Vagina (tissue), 2 donors: ENCODE measurements at places on chromosomes 1 and 21.

DNA sequence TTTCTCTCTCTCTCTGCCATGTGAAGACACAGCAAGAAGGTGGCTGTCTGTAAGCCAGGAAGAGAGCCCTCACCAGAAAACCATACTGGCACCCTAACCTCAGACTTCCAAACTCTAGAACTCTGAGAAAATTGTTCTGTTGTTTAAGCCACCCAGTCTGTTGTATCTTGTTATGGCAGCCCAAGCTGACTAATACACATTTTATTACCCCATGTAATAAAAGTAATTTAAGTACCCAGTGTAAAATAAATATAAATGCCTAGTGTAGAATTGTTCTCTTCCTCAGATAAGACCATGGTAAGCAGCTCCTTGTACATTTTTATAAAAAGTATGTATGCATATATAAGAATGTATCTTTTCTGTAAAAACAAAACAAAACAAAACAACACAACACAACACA, 119.7 kb downstream of the DTL start:
- DNase-seq = no peak
- no peaks in the 10 kb centered on the region for H3K36me3 ChIP-seq
- no peaks in the 10 kb centered on the region for H3K4me1 ChIP-seq
- H3K27ac ChIP-seq = no peak overlapping the region

DNA sequence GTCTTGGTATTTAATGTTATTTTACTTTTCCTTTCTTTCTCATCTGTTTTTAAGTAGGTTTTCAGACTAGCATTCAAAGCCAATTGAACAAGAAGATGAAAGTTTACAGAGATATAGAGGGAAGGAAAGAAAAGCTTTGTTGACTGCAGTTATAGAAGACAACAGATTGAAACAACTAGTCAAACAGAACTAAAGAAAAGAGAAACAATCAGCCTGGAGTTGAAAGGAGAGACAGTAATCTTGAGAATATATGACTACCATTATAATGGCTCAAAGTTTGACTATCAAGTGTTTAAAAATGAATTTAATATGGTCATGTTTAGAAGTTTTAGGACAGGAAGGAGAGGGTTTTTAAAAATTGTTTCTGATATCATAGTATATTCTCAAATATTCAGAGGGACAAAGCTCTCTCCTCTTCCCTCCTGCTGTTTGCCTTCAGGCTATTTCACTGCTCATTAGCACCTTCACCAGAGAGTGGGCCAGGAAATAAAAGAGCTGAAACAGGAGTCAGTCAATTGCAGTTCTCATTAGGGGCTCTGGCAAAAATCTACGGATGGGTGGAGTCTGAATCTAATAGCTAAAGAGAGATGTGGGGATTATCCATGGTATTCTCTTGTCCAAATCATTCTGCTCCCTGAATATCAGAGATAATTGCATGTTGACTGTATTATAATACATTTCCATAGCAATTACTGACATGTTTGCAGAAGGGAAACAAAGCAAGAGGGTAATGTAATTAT, 577.8 kb downstream of the BRINP3 start:
- H3K27ac ChIP-seq = no peak overlapping the region
- H3K27me3 ChIP-seq = no peaks in the 10 kb centered on the region
- H3K4me1 ChIP-seq = no peaks in the 10 kb centered on the region
- no peak for DNase-seq

DNA sequence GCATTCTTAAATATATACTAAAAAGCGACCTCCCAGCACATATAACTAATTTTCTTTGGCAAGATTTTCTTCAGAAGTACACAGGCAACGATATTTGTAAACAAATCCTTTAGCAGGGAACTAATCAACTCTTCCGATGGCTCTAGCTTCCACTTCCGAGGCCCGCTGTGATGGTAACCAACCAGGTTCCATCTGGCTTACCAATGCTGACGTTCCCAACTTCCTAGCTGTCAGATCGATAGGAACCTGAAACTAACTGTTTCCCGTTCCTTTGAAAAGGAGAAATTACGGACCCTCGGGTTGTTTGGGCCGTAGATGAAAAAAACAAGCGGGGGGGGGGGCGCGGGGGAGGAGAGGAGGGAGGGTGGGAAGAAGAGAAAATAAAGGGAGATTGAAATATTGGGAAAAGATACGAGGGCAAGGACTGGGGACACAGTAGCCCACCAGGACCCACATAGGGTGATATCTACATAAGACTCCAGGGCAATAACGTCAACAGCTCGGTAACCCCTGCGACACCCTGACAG, 513 bp downstream of the GTF2B start:
- H3K36me3 ChIP-seq = no peaks in the 10 kb centered on the region
- peak overlapping the region; percentile 95 for H3K27ac ChIP-seq
- peak overlapping the region; percentile 81 for H3K4me3 ChIP-seq
- H3K4me1 ChIP-seq = peaks cover 34% of the 10 kb centered on the region
- no peak for DNase-seq

DNA sequence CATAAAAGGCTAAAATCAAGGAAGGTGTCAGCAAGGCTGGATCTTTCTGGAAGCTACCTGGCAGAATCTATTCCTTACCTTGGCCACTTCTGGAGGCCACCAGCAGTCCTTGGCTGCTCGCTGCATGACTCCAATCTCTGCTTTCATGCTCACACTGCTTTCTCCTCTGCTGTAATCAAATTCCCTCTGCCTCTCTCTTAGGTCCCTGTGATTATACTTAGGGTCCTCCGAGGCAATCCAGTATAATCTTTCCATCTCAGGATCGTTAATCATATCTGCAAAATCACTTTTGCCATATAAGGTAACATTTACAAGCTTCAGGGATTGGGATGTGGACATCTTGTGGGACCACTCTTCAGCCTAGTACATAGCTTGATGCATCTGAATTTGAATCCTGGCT, 110.7 kb upstream of the IVNS1ABP start:
- no peak for DNase-seq
- H3K36me3 ChIP-seq = no peaks in the 10 kb centered on the region
- no peaks in the 10 kb centered on the region for H3K27me3 ChIP-seq
- no peak overlapping the region for H3K4me3 ChIP-seq
- peaks cover 11% of the 10 kb centered on the region for H3K4me1 ChIP-seq
- no peak overlapping the region for H3K27ac ChIP-seq

DNA sequence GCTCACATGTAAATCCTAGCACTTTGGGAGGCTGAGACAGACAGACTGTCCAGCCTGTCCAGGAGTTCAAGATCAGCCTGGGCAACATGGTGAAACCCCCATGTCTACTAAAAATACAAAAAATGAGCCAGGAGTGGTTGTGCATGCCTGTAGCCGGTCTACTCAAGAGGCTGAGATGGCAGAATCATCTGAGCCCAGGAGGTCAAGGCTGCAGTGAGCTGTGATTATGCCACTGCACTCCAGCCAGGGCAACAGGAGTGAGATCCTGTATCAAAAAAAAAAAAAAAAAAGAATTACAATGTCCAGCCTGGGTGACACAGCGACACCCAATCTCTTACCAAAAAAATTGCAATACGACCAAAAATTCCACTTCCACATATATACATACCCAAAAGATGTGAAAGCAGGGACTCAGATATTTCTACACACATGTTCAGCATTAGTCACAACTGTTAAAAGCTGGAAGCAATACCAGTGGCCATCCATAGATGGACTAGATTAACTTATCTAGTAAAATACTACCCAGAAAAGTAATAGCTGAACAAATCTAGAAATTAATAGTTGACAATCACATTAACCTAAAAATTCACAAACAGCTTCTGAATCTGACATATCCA, 49.2 kb downstream of the ASH1L start:
- no peaks in the 10 kb centered on the region for H3K36me3 ChIP-seq
- no peak overlapping the region for H3K4me3 ChIP-seq
- DNase-seq = no peak
- no peak overlapping the region for H3K27ac ChIP-seq

DNA sequence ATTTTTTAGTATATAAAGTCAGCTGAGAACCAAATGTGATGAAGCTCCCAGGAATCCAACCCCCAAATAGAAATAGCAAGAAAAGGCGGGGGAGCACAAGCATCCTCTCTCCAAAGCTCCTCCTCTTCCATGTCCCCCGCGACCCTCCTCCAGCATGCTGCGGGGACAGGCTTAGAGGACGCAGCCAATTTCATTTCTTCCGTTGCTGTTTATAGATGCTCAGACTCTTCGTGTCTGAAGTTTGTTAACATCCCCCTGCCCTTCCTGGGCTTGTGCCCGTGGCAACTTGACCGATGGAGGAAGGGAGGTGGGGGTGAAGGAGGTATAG, 754 bp upstream of the NPPA start:
- no peaks in the 10 kb centered on the region for H3K4me1 ChIP-seq
- H3K36me3 ChIP-seq = peaks cover 16% of the 10 kb centered on the region
- H3K27me3 ChIP-seq = no peaks in the 10 kb centered on the region
- DNase-seq = no peak
- H3K27ac ChIP-seq = no peak overlapping the region

GRCh38 chr1:228180271-228180958, 14.8 kb downstream of the IBA57 start:
- H3K4me3 ChIP-seq = no peak overlapping the region
- H3K27me3 ChIP-seq = no peaks in the 10 kb centered on the region
- H3K27ac ChIP-seq = no peak overlapping the region
- no peaks in the 10 kb centered on the region for H3K4me1 ChIP-seq

DNA sequence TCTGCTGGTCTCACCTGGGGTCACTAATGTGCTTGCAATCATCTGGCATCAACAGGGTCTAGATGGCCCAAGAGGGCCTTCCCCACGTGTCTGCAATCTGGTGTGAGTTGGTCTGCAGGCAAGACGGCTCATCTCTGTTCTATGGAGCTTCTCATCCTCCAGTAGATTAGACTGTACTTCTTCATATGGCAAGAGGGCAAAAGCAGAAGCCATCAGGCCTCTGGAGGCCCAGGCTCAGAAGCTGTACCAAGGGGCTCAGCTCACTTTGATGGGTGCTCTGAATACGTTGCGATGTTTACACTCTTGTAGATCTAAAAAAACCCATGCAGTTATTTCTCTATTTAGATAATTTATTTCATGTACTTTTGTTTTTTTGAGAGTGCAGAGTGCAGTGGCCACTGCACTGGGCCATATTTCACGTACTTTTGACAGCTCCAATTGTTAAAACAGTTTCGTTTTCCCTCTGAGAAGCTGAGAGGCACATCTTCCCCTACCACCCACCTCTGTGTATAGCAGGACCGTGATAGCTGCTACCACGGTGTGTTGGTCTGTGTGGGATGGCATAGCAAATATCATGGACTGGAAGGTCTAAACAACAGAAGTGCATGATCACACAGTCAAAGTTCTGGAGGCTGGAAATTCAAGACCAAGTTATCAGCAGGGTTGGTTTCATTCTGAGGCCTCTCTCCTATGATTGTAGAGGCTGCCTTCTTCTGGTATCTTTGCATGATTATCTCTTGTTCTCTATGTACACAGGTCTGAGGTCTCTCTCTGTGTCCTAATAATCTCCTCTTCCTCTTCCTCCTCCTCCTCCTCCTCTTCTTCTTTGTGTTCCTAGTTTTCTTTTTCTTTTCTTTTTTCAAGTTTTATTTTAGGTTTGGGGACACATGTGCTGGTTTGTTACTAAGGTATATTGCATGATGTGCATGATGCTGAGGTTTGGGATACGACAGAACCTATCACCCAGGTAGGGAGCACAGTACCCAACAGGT, 17.0 kb downstream of the CITED4 start:
- no peak overlapping the region for H3K4me3 ChIP-seq
- H3K36me3 ChIP-seq = no peaks in the 10 kb centered on the region
- no peak for DNase-seq
- H3K27me3 ChIP-seq = no peaks in the 10 kb centered on the region
- H3K4me1 ChIP-seq = no peaks in the 10 kb centered on the region

DNA sequence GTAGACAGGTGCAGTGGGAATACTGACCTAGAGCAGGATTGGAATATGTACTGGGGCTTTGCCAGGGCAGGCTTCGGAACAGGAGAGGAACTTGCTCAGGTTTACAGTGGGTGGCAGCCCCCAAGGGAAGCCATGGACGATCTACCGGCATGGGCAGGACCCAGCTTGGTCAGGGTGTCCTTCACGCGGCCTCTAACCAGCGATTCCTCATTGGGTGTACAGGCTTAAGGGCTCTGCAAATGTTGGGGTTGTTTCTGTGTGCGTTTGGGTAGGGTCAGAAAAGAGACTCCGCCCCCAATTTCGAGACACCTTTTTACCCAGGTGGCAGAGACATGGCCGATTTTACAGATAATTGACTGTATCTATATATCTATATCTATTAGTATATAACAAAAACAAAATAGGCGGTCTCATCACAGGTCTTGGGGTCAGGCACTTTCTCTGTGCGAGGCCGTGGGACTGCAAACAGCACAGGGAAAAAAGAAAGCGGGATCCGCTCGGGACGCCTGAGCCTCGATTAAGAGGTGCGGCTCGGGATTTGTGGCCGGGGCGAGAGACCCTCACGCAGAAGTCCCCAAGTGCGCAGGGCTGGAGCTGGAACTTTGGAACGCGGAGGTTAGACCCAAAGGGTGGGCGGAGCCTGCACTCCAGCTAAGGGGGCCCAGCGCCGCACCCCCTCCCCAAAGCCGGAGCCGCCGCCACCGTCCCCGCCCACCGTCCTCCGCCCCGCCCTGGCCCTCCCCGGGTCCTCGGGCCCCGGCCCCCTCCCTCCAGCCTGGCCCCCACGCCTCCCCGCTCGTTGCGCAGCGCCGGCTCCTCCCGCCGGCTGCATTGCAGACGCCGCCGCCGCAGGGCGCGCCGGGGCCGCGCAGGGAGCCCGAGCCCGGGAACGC, 67.5 kb upstream of the VAMP3 start:
- H3K36me3 ChIP-seq = no peaks in the 10 kb centered on the region
- peak overlapping the region; percentile 53 for H3K4me3 ChIP-seq
- DNase-seq = no peak
- H3K27me3 ChIP-seq = no peaks in the 10 kb centered on the region
- no peak overlapping the region for H3K27ac ChIP-seq

GRCh38 chr1:31238986-31239613, 587 bp downstream of the NKAIN1 start:
- no peak overlapping the region for H3K27ac ChIP-seq
- H3K36me3 ChIP-seq = no peaks in the 10 kb centered on the region
- peak overlapping the region; percentile 9 for H3K4me3 ChIP-seq

DNA sequence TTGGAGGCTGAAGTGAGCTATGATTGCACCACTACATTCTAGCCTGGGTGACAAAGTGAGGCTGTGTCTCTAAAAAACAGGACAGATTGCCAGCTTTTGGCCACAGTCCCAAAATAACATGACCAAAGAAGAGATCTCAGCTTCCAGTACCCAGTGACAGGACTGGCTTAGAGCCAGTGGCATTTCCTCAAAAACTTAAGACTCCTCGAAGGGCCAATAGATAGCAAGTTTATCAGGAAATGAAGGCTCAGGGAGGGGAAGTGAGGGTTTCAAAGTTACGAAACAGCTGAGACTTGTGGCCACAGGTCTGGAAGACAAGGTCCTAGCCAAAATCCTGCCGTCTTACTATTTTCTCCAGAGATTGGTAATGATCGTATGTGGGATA, 6.3 kb upstream of the TMEM39B start:
- DNase-seq = no peak
- peaks cover 30% of the 10 kb centered on the region for H3K4me1 ChIP-seq
- no peak overlapping the region for H3K27ac ChIP-seq
- no peaks in the 10 kb centered on the region for H3K27me3 ChIP-seq
- peaks cover under 1% of the 10 kb centered on the region for H3K36me3 ChIP-seq
